ENCODE measurements at places on chromosomes 4 and X.

DNA sequence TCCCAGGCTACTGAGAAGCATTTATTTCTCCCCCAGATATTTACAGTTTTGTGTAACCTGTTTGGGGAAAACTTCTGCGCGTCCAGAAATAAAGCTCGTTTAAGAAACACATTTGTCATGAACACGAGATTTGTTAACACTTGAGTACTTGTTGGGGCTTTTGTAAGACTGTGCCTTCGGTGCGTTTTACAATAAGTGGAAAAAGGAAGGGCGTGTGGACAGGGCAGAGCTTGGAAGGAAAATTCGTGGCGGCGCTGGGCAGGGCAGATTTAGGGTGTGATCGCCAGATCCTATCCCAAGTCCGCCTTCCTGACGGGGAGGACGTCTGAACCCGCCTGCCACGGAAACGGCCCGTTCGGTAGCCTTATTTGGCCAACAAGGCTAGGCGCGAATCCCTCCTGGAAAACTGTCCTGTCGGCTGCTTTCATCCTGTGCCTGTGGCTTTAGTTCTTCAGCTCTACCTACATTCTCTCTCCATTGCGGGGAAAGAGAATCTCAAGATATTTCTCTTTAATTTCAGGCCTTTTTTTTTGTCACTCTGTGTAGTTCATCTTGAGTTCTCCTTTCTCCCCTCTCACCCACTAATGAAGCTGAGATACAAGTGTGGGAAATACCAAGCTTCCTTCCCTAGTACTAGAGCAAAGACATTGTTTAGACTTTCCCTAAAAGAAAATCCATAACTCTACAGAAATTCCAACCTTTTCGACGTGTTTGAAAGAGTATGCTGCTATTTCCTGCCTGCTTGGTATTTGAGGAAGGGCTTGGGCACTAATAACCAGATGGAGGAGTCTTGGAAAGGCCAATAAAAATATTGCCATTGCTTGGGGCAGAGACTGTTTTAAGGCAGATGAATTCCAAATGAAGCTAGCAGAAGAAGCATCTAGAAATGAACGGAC is 982 bp downstream of the PDLIM5 start:
- DNase-seq, result no peak

- DNase-seq, result no peak
These were observed 54.2 kb downstream of the TMA16 start for GRCh38 chr4:163548481-163549243.

DNA sequence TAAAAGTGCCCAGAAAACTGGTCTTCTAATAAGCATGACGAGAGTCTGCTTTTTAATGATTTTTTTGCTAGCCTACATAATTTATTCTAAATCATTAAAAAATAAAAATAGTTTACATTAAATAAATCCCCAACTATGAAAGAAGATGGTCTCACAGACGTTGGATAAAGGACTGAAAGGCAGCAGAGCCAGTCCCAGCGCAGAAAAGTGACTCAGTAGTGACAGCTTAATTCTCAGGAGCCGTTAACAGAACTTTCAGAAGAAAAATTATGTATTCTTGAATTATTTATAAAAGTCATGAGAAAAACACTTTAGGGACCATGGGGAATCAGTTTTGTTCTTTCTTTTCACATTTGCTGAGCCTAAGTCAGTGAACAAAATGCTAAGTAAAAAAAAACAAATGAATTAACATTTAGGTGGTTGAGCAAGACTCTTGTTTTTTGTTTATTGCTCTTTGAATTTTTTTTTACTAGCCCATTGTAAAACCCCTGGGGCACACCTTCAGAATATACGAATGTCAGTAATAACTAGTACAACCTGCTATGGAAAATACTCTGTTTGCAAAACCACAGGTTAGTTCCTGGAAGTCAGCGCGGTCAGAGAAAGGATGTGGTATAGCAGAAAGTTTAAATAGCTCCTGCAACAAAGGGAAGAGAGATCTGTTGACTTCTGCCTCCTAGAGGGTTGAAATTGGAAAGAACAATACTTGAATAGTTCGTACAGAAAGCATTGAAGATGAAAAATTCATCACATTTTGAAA is 50.4 kb upstream of the CCDC160 start:
- DNase-seq, result peak; percentile 5

DNA sequence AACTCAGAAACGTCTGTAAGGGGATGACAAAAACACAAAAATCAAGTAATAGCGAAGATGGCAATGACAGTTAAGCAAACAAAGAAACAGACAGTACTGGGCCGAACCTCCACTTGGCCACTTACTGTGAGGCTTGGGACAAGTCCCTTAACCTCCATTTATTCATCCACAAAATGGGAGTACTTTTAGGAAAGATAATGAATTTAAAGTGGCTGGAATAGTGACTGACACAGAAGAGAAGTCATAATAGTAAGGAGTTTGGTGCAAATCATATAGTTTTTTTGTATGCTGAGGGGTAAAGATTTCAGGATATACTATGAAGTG is 1.4 kb upstream of the TLR6 start:
- no peak for DNase-seq

DNA sequence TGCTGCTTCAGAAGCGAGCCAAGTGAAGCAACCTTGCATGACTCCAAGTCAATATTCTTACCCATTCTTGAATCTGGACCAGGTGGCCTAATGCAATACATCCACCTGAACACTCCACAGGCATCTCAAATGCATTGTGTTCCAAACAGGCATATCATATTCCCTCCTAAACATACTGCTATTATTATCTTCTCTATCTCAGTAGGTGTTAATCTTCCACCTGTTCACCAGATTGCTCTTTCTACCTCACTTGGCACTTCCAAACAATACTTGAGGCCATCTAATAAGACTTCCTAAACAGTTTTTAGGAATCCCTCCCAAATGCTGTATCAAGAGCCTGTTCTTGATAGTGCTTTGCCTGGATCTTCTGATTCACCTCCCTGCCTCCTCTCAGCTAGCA is 90.7 kb downstream of the GPRIN3 start:
- no peak for DNase-seq

DNA sequence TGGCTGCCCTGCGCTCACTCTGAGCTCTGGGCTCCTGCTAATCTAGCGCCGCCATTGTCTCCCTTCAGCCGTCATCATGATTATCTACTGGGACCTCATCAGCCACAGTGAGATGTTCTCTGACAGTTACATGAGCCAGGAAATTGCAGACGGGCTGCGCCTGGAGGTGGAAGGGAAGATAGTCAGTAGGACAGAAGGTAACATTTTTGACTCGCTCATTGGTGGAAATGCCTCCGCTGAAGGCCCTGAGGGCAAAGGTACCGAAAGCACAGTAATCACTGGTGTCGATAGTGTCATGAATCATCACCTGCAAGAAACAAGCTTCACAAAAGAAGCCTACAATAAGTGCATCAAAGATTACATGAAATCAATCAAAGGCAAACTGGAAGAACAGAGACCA is 21.8 kb upstream of the PIN4 start:
- DNase-seq, result no peak

DNA sequence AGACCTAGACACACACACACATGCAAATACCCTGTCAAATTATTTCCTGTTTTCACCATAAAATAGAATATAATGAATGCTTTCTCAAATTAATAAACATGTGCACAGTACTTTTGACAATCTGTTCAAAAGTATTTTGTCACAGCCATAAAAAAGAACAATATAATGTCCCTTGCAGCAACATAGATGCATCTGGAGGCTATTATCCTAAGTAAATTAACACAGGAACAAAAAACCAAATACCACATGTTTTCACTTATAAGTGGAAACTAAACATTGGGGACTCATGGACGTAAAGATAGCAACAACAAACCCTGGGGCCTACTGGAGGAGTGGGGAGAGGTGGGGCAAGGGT is 15.5 kb downstream of the RAB40A start:
- DNase-seq, result no peak

DNA sequence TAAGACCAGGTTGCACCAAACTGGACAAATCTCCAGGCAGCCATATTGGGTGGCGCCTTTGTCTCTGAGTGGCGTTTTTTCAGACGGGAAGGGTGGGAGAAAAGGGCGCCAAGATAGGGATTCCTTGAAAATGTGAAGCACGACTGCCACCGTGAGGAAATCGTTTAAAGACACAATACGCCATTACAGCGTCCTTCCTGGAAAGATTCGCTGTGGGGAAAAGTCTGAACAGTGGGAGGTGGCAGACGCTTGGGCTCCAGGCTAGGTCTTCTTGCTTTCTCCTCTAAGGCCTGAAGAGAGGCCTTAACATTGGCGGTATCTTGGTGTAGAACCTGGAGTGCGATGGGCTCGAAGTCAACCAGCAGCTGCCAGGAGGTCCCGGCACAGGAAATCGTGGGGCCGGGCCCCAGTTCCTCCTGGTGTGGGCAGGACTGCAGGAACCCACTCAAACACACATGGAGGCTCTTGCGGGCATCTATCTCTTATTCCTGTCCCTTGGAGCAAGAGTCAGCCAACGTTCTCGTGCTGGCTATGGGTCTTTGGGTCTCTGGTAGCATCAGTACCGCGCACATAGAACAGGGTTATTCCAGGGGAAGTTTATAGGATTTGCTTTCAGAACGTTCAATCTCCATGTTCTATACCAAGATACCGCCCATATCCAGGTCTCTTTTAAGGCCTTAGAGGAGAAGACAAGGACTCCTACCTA is 208.8 kb downstream of the OR13H1 start:
- no peak for DNase-seq

GRCh38 chrX:72714478-72714916 is 391 bp upstream of the PHKA1 start:
- DNase-seq, result no peak

- no peak for DNase-seq
These were observed at the start of gene C1QTNF7 for GRCh38 chr4:15427701-15428100. C1QTNF7 (plus strand) TSS chr4:15428033; CDS start chr4:15435744, 7,711 bp downstream.

DNA sequence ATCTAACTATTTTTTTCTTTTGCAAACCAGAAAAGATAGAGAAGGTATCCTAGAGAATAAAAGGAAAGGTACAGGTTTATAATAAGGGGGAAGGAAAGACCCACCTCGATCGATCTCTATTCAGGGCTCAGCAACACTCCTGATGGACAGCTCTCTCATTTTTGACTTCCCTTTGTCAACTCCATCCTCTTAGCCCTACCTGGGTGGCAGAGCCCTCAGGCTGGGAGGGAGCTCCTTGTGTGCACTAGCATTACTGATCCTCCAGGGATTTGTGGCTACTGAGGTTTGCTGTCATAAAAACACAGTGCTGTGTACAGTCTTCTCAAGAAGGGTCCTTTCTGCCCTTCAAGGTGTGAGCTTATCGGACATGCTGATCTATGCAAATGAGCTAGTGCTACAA is 111.0 kb downstream of the MID1 start:
- no peak for DNase-seq

DNA sequence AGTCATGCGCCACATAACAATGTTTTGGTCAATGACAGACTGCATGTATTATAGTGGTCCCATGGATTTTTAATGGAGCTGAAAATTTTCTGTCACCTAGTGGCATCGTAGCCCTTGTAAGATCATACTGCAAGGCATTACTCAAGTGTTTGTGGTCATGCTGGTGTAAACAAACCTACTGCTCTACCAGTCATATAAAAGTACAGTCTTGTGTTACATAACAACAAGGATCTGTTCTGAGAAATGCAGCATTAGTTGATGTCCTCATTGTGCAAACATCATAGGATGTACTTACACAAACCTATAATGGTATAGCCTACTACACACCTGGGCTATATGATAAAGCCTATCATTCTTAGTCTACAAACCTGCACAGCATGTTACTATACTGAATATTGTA is 34.6 kb downstream of the COX18 start:
- no peak for DNase-seq

All from stimulated activated CD4-positive, alpha-beta T cell treated with anti-CD3 and anti-CD28 coated beads, TNF-alpha, amount 100 ng/mL, for 1 hour (primary cell).